ENCODE measurements at places on chromosomes 4 and X.

DNA sequence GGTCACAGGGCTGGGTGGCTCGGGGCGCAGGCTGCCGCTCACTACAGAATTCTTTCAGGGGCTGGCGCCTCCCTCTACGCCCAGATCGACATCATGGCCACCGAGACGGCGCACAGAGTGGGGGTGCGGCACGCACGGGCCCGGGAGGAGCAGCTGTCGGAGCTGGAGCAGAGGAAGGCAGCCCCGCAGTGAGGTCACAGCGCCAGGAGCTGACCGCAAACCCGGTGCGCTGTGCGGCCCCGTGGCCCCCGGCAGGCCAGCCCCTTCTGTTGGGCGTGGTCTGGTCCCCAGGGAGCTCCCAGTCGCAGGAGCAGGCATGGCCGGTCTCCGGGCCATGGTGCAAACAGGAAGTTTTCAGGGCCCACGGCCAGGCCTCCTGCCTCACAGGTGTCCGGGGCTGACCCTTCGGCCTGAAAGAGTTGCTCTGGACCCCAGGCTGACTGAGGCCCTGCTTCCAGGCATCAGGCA is 31.6 kb downstream of the LRPAP1 start:
- DNase-seq: no peak

DNA sequence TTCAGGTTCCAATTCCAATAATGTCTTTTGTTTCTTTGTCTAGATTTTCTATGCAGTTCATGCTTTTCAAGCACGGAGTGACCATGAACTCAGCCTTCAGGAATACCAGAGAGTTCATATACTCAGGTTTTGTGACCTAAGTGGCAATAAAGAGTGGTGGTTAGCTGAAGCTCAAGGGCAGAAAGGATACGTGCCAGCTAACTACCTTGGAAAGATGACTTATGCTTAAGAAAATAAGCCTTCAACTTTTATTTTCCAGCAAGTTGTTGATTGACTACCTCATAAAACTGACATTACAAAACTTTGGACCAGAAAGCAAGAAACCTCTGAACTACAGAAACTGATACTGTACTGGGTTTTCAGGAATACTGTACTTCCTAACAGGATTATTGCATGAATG is 30.8 kb downstream of the INTS12 start:
- DNase-seq: no peak

- DNase-seq: no peak
Observed at GRCh38 chrX:71871367-71871766, 39.3 kb upstream of the NHSL2 start.

GRCh38 chr4:3220476-3221183 is 28.3 kb upstream of the MSANTD1 start:
- DNase-seq: peak; percentile 41

DNA sequence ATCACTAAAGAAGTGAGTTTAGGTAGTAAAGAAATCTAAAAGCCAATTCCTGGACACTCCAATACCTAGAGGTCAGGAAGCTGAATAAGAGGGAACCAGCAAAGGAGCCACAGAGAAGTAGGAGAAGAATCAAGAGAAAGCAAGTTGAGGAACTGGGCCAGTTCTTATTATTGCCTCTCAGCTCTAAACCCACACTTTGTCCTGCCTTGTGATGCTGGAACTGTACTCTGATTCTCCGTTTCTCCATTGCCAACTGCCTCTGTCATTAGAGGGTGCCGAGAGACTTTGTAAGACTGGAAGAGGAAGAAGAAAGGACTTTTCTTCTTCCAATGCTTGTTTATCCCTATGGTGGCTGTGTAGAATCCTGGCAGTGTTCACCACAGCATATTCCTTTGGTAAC is 38.6 kb downstream of the NSUN7 start:
- DNase-seq: no peak

- DNase-seq: no peak
Observed at GRCh38 chr4:6694177-6694901, 661 bp downstream of the S100P start.

GRCh38 chr4:87551361-87551760 is 22.2 kb upstream of the SPARCL1 start:
- no peak for DNase-seq
